Effector CD8-positive, alpha-beta T cell (primary cell): ENCODE measurements at places on chromosomes 7 and 10.

DNA sequence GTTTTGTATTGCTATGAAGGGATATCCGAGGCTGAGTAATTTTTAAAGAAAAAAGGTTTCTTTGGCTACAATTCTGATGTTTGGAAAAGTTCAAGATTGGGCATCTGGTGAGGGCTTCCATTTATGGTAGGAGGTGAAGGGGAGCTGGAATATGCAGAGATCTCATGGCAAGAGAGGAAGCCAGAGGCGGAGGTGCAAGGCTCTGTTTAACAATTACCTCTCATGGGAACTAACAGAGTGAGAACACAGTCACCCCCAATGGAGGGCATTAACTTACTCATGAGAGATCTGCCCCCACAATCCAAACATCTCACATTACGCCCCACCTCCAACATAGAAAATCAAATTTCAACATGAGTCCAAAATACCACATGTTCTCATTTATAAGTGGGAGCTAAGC is 62.0 kb downstream of the AKR1D1 start:
- DNase-seq = no peak

DNA sequence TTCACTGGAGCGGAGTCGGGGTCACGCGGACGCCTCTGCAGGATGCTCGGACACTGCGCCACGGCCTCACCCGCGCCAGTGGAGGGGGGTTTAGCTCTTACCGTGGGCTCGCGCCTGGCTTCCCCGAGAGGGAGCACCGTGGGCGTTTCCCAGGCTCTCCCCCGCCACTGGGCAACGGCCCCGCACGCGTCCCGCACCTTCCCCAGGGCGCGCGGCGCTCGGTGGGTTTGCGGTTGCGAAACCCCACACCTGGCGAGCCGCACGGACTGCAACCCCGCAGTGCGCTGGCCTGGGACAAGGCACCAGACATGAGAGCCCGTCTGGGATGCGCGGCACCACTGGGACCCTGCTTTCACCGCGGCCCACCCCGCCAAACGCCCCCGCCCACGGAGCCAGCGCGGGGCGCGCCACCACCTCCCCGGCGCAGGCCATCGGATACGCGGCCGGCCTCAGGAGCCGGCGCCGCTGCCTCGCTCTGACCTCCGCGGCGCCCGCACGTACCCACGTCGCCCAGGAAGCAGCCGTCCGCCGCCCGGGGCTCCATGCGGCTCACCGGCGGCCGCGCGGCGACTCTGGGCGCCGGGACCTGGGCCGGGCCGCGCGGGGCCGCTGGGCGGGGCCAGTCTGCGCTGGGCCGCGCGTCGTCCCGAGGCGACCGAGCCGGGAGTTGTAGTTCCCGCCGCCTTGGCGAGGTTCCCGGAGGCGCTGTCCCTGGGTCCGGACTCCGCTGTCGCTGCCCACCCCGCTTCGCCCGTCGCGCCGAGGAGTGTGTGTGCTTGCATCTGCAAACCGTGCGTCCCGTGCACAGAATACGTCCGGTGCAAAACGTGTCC is at the start of gene ASB13:
Gene ASB13, minus strand, starts transcription at position 588 of the 833 bp plus-strand sequence. Its CDS starts 44 bp downstream, at position 544.
- peak; percentile 2 for DNase-seq

DNA sequence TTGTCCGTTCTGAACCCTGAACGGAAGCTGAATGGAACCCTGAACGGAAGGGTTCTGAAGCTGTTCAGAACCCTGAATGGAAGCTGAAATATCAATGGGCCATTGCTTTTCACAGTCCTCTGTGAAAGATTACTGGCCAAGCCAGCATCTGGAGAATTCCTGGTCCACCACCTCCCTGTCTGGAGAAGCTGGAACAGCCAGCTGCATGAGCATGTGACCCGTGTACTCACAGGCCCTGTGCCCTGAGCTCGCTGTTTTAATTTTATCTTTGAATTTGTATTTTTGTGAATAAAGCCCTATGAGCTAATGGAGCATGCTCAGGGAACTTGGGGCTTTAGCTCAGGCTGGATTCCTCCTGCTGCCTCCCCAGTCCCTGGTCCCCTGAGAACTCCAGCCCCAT is 37.2 kb downstream of the HTRA1 start:
- DNase-seq = no peak

DNA sequence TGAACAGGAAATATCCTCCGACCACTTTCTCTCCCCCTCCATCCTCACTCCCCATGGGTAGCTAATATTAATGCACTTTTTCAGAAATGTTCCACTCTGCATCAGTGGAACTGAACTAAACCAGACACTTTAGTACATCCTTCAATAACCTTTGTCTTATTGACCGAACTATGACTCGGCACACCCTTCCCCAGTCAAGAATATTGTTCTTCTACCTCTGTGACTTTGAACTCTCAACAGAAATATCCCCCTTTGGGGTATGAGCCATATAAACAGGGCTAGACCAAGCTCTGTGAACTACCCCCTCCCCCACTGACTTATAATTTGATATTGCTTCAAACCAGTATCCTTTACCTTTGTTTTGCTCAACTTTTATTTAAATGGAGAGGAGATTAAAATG is 57.9 kb upstream of the CAPZA2 start:
- no peak for DNase-seq

DNA sequence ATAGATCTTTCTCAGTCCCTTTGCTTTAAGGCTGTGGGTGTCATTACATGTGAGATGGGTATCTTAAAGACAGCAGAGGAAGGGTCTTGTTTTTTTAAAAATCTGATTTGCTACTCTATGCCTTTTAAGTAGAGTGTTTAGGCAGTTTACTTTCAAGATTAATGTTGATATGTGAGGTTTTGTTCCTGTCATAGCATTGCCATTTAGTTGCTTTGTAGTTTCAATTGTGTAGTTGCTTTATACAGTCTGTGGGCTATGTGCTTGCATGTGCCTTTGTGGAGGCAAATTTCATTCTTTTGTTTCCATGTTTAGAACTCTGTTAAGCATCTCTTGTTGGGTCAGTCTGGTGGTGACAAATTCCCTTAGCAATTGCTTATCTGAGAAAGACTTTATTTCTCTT is 54.6 kb downstream of the ZNF783 start:
- DNase-seq = no peak

DNA sequence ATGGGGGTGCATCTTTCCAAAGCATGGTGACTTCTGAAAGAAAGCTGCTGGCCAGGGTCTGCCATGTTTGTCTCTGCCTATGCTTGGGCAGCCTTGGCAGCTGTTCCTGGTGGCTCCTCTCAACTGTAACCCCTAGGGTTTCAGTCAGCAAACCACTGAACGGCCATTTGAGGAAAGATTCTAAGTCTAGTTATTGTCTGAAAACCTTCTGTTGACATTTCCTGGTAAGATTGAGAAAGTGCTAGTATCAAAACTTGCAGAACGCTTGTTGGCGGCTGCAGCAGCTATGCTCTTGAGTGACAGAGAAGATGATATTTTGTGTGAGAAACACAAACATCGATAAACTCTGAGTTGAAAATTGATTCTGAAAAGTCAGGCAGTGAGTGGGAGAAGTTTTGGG is 523.1 kb downstream of the LRMDA start:
- no peak for DNase-seq

- DNase-seq = no peak
Observed at GRCh38 chr10:112763916-112764520, 186.0 kb upstream of the TCF7L2 start.

- no peak for DNase-seq
Observed at GRCh38 chr10:123331438-123331837, 177.2 kb downstream of the BUB3 start.

DNA sequence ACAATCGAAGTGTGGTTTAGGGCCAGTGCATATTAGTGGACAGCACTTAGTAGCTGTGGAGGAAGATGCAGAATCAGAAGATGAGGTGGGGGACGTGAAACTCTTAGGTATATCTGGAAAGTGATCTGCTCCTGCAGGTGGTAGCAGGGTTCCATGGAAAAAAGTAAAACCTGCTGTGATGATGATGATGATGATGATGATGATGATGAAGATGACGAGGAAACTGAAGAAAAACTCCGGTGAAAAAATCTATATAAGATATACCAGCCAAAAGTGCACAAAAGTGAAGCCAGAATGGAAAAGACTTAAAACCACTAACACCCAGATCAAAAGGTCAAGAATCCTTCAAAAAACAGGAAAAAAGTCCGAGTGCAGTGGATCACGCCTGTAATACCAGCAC is 40.0 kb downstream of the LSMEM1 start:
- no peak for DNase-seq

- no peak for DNase-seq
Observed at GRCh38 chr7:150329331-150330120, 6.2 kb upstream of the ACTR3C start.

DNA sequence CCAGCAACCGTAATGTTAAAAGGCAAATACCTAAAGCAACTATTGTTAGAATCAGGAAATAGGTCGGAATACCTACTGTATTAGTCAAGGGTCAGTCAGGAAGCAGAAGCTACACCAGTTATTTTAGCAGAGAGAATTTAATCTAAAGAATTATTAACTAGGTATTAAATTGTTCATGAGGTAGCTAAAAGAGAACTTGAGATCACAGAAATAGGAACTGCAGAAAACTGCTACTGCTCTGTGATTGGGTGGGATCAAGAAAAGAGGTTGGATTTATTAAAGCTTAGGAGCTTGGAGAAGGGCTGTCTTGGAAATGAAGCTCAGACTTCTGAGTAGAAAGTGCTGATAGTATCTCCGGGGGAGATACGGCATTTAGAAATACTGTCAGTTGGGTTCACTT is 20.0 kb upstream of the ZNF438 start:
- DNase-seq = no peak

DNA sequence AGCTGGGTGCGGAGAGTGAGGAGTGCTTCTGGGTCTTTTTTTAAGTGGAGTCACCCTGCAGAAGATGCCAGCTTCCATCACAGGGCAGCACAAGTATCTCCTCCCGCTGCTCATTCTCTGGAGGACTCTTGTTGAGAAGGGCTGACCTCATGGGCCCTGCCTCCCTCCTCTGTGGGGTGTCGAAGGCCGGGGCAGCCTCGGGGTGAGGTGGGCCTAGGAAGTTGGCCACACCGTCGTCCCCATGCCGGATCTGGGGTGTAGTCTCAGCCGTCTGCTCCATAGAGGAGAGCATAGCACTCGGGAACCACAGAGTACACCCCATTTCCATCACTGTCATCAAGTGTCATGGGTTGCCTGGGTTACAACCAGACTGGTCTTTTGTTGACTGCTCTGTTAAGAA is 85.0 kb downstream of the TRRAP start:
- DNase-seq = no peak

DNA sequence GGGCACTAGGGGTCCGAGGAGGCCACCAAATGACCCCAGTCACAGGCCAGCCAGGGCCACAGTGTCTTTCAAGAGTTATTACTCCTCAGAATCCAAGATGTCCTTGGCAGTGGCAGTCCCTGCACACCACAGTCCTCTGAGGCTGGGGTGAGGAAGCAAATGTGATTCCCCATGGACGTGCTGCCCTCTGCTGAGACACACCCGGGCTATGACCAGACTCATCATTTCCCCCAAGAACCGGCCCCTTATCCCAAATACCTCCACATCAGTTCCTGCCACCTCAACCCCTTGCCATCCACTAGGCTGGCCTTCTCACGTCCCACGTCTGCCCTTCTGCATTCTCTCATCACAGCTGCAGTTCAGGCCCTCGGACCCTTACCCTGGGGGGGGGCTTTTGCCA is 5.0 kb downstream of the PRKAG2 start:
- DNase-seq = no peak

- no peak for DNase-seq
Observed at GRCh38 chr10:54666192-54666591, 134.8 kb downstream of the PCDH15 start.

GRCh38 chr7:148299350-148300276 is 291.0 kb upstream of the C7orf33 start:
- no peak for DNase-seq

DNA sequence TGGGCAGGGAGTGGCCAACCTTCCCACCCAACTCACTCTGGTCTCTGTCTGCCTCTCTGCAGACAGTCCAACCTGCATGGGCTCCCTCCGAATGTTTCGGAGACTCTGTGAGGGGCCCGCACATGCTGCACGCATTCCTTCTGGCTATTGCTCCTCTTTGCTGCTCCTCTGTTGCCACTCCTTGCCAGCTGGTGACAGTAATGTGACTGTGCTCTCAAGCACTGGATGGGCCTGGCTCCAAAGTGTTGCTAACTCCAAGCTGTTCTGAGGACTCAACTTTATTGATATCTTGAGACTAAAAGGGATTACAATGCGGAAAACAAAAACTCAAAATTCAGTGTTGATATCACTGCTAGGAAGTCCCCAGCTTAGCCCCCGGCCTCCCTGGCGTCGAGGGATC is 105.4 kb upstream of the KIF5B start:
- DNase-seq = no peak

- no peak for DNase-seq
Observed at GRCh38 chr10:122388287-122388997, 13.9 kb downstream of the PLEKHA1 start.

- DNase-seq = no peak
Observed at GRCh38 chr7:18157233-18157632, 129.6 kb upstream of the PRPS1L1 start.

DNA sequence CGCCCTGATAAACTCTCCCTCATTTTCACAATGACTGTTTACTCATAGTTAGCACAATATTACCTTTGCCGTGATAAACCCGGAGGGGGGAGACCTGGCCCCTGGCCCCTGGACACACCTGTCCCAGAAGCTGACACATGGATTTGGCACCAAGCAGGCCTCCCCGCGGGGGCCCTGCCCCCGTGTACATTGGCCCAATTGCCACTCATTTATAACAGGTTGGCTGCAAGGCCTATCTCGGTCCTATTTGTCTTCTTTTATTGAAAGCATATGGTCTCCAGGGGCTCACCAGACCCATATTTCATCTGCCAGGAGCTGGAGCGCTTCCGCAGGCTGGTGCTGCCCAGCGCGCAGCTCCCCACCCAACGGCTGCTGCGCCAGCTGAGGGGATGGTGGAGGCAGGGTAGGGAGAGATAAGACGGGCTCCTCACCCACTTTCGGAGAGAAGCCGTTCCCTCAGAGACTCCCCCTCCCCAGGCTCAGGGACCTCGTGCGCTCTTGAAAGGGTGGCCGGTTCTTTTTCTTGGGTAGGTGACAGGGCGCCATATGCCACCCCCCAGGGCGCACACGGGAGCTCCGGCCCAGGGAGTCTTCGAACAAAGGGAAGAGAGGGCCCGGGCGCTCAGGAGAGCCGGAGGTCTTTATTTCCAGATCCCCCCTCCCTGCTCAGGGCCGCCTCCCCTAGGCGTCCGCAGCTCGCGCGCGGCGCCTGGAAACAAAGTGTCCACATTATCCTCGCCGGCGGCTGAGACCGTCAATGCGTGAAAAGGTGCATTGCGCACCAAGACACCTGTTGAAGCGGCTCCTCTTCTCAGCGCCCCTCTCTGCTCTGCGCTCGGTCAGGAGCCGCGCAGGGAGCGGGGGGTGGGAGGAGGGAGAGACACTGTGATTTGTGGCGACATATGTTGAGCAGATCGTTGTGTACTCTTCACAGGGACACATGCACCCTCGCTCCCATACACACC is 4.3 kb upstream of the NEUROG3 start:
- DNase-seq = no peak

GRCh38 chr10:126350216-126350992 is 37.9 kb downstream of the ADAM12 start:
- no peak for DNase-seq

- no peak for DNase-seq
Observed at GRCh38 chr10:45602082-45602730, 70.4 kb downstream of the ZFAND4 start.

DNA sequence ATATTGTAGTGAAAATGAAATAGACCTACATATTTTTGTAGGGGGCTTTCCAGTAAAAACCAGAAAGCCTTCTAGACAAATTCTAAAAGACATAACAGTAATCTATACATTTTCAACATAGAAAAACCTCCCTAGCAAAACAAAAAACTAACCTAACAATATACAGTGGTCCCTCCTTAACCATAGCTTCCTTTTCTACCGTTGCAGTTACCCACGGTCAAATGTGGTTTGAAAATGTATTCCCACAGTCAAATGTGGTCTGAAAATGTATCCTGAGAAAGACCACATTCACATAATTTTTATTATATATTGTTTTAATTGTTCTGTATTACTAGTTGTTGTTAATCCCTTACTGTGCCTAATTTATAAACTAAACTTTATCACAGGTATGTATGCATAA is 6.4 kb downstream of the PSAP start:
- DNase-seq = no peak
